ENCODE measurements at places on chromosomes 6 and 20.

DNA sequence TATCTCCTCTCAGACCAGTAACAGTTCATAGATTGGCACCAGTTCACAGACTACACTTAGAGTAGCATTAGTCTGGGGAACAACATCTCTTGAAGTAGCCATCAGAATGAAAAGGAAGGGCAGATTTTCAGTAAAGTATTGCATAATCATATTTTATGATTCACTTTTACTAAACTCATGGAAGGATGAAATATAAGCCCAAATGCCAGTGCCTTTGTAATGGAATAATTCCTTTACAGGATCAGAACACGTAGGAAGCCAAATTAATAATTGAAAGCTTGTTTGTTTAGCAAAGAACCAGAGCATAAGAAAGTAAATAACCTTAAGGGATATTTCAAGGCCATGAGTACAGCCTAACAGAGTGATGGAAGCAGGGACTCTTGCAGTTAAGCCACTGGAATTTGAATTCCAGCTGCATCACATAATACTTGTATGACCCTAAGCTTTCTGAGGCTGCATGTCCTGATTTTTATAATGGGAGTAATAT, 11.4 kb upstream of the LOC128125822 start:
- no peak for DNase-seq

DNA sequence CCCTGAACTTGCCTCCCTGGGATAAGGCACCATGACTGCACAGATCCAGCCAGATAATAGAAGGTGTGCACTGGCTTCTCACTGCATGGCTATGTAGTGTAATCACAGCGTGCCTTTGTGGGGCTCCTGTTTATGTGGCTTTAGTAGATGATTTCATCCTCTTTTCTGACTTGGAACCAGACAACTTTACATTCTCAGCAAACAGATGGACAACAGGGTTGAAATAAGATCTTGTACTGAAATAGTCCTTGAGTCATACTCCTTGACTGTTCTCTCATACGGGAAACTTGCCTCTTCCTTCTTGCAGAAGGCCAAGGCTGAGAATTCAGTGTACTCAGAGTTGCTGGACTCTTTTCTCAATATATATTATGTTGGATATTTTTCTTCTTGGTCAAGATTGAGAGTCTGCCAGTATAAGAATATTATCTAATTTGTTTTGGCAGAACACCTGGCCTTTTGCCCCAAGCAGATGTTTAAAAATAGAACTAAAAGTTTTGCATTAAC, 25.0 kb upstream of the RNF144B start:
- no peak for DNase-seq

GRCh38 chr20:40675599-40676221, 13.3 kb downstream of the MAFB start:
- DNase-seq = no peak

GRCh38 chr20:37096415-37097041, 731 bp upstream of the RBL1 start:
- no peak for DNase-seq

- DNase-seq = no peak
Measured at GRCh38 chr6:54681987-54682386, 164.6 kb upstream of the FAM83B start.

DNA sequence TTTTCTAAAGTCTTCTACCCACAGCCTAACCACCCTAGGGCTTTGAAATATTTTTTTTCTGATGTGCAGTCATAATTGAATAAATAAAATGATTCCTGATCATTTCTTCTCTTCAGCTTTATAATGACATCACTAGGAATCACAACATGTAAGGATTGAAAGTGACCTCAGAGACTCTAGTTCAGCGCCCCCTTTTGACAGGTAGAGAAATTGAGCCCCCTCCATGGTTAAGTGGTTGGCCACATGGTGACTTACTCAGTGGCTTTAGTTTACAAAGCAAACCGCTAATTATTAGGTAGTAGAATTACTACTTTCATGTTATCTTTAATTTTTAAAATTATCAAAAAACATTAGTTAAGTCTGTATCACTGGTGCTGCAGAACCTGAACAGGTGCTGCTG, 13.3 kb upstream of the SLC2A12 start:
- no peak for DNase-seq

- DNase-seq = no peak
Measured at GRCh38 chr20:20454850-20455627, 87.1 kb downstream of the INSM1 start.

GRCh38 chr6:143747347-143747842, 69.6 kb downstream of the PHACTR2 start:
- DNase-seq = no peak

DNA sequence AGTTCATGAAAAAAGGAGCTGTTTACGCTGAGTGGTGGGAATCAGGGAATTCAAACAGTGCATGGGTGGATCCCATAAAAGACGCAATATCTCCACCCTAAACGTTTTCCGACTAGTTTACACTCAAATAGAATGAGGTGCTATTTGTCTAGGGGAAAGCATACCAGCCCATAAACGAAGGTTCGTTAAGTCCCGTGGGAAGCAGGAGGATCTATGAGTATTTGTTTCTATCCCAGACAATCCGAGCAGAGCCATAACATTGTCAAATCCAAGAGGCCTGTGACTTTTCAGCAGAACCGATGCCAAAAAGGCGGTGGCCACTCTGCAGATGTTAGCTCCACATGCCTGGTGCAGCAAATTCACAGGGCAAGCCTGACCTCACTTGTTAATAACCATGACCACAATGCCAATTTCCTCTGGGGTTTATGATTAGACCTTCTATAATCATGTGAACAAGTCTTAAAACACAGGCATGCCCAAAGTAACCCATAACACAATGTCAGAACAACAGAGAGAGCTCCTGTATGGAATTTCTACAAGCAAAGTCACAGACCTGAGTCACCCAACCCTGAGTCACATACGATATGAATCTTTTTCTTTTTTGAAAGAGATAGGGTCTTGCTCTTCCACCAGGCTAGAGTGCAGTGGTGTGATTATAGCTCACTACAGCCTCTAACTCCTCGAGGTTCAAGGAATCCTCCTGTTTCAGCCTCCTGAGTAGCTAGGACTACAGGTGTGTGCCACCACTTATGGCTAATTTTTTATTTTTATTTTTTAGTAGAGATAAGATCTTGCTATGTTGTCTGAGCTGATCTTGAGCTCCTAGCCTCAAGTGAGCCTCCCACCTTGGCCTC, 123.3 kb downstream of the KIF13A start:
- DNase-seq = no peak

DNA sequence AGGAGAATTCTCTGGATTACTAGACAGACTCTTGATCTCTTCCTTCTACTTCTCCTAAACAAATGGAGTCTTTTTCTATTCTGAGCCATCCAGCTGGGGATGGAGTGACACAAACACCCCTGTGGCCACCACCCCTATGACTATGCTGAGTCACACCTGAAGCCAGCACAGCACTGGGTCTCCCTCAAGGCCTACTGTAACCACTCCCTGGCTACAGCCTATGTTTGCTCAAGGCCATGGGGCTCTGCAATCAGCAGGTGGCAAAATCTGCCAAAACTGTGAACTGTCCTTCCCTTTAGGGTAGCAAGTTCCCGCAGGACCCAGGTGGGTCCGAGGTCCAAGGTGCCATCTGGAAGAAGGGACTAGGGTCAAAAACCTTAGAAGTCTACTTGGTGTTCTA, 132.3 kb downstream of the TINAG start:
- no peak for DNase-seq

- no peak for DNase-seq
Measured at GRCh38 chr6:55705451-55706440, 126.8 kb upstream of the HMGCLL1 start.

GRCh38 chr6:25458485-25458884, 179.3 kb downstream of the CARMIL1 start:
- no peak for DNase-seq

GRCh38 chr20:1539816-1540419, 17.6 kb downstream of the SIRPD start:
- DNase-seq = no peak

- DNase-seq = no peak
Measured at GRCh38 chr6:2007165-2007564, 238.2 kb downstream of the GMDS start.

GRCh38 chr6:3612341-3613041, 139.0 kb downstream of the PXDC1 start:
- no peak for DNase-seq

DNA sequence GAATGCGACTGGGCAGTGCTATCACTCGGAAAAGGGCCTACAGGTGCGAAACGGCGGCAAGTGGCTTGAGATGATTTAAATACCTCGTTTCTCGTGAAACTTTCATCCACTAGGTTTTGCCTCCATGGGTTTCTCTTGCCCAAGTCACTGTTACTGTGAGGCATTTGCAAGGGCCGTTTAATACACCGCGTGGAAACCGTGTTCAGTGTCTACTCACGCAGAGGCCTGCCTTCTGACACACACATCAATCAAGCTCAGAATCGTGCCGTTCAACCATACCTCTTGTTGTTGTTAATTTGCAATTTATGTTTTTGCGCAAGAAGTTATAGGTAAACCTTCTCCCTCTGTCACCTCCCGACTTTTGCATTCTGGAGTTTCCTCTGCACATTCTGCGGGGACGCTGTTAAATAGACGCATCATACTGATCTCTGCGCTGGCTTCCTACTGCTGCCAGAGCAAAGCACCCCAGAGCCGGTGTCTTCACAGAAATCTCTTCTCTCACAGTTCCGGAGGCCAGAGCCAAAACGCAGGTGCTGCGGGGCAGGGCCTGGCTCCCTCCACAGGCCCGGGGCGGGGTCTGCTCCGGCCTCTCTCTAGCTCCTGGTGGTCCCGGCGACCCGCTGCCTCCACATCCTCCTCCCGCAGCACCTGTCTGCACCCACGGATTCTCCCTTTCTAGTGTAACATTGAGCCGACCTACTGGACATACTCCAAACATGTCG, 251.4 kb downstream of the SMOC2 start:
- DNase-seq = no peak

DNA sequence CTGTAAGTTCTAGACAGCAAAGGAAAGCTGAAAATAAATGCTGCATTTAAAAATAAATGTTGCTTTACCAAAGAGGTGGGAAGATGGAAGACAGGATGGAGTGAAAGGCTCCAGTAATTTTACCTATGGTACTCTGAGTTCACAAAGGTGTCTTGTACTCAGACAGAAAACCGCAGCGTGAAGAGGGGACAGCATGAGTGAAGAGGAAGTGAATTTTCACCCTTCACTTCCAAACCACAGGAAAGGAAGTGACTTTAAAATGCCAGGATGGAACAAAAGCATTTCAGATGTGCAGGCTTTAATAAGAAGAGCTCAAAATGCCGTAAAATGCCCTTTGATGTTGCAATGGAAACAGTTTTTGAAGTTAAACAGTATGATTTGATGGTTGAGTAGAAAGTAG, 91.2 kb upstream of the TINAG start:
- DNase-seq = no peak

GRCh38 chr20:57092112-57092899, 174.1 kb downstream of the BMP7 start:
- peak; percentile 32 for DNase-seq

DNA sequence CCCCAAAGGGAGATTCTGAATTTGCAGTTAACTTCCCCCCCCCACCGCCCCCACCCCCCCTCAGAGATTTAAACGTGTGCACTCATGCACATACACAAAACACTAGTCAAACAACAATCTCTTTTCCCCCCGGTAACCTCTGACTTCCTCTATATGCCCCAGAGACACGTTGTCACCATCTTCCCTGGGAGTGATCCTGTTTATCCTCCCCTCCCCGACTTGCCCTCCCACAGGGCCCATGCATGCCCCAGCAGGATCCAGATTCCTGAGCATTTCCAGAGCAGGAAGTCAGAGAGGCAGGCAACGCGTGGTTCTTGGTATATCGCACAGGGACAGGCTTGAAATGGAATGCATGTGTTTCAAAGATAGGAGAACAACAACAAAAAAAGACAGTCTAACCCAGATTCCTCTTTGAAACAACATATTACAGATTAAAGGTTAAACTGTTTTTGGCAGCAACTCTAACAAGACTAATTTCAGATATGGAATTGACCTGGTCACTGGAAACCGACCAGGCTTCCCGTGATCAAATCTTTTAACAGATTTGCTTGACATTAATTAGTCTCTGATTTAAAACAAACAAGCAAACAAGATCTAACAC, 1.3 kb downstream of the BLCAP start:
- DNase-seq = no peak

DNA sequence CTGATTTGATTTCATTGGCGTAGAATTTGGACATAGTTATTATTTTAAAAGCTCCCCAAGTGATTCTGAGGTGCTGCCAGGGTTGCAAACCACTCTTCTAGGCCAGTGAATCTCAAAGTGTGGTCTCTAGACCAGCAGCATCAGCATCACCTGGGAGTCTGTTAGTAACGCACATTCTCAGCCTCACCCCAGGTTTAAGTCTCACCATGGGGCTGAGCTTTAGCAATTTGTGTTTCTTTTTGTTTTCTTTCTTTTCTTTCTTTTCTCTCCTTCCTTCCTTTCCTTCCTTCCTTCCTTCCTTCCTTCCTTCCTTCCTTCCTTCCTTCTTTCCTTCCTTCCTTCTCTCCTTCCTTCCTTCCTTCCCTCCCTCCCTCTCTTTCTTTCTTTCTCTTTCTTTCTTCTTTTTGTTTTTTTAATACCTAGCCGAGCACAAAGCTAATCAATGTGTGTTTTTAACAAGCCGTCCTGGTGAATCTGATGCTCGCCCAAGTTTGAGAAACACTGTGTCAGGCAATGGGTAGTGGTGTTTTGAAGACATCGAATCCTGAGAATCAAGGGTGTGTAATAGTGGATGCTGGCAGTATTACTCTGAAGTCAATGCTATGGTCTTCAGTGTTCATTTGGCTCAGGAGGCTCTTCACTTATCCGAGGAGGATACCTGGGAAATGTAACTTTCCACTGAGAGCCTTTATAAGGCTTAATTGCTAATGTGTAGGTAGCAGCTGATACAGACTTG, 104.9 kb downstream of the SLX4IP start:
- no peak for DNase-seq

- DNase-seq = no peak
Measured at GRCh38 chr20:8427419-8428040, 295.5 kb downstream of the PLCB1 start.

DNA sequence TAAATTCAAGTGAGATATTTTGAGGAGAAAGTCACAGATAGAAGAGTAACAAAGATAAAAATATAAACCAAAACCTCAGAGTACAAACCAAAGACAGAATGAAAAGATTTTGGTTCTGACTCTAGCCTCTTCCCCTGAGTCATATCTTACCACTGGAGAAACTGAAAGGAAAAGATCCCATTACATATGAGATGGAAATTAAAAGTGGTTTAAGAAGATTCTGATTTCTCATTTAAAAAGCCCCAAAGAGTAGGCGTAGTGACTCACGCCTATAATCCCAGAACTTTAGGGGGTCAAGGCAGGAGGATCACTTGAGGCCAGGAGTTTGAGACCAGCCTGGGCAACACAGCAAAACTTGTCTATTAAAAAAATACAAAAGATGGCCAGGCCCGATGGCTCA, 30.6 kb downstream of the SPINT4 start:
- no peak for DNase-seq

- no peak for DNase-seq
Measured at GRCh38 chr6:105072798-105073199, 107.0 kb downstream of the POPDC3 start.

All from activated T-cell treated with anti-CD3 and anti-CD28 coated beads for 1 hour (primary cell).